ENCODE measurements at places on chromosomes 2 and 18.

GRCh38 chr2:233789554-233789953 is 11.4 kb downstream of the MROH2A start:
- no peak for DNase-seq

DNA sequence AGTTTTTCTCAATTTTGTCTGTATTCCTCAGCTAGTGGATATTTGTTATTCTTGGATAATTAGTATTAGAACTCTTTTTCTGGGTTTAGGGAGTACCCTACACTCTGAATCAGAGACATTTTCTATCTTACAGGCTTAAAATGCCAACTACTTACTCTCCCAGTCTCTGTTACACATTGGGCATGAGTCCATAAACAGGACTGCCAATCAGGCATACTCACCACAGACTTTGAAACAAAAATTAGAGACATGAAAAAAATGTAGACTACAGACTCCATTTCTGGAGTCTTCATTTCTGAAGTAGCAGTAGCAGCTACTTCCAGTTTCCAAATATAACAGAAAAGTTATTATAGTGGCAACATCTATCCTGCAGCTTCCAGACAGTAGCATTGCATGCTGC is 279.7 kb downstream of the MBD5 start:
- DNase-seq, result no peak

- no peak for DNase-seq
Measured at GRCh38 chr18:75362435-75362834, 65.1 kb downstream of the SMIM21 start.

DNA sequence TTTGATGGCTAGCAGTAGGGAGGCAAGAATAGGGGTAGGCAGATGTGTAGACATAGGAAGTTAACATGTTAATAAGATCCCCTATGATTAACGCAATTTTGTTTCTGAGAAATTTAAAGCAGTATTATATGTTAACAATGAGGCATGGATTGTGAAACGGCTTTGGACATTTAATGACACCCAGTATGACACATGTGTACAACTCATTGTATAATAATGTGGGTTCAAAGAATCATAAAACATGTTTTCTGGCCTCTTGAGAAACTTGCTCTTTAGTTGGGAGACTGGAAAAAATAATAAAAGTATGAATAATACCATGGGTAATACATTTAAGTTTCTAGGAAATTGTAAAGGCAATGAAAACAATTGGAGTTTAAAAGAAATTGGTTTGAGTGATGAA is 332.1 kb upstream of the CDH20 start:
- DNase-seq, result no peak

DNA sequence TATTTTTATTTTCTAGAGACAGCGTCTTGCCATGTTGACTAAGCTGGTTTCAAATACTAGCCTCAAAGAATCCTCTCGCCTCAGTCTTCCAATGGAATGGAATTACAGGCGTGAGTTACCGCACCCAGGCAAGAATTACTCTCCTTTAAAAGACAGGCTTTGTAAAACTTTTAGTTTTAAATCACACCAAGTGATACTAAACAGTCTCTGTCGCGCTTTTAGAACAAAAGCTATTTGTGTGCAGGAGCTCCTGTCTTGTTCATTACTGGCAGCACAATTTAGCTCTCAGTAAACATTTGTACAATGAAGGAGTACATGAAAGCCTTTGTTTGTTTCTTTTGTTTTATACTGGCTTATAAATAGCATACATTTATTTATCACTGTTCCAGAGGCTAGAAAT is 1719.2 kb upstream of the PIK3C3 start:
- no peak for DNase-seq

DNA sequence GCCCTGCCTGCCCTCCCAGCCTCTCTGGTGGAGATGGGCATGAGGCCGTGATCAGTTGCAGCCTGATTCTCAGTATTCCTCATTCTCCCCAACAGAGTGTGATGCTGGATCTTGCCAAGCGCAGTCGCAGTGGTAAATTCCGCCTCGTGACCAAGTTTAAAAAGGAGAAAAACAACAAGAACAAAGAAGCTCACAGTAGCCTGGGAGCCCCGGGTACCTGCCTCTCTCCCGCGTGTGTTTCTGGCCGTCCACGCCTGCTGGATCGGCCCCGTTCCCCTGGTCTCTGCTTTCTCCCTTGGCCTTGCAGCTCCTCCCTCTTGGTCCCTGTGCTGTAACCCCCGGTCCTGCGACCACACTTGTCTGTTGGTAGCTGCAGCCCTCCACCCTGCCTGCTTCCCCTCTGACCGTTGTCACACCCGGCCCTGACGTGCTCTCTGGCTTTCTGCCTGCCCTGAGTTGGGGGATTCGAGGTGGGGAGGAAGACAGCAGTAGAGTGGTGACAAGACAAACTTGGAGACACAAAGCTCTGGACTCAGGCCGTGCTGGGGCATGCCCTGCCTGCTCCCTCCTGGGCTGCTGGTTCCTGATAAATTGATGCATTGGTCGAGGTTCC is 99.5 kb downstream of the USP40 start:
- no peak for DNase-seq

GRCh38 chr2:232438091-232438490 is 17.9 kb upstream of the ALPI start:
- DNase-seq, result no peak

DNA sequence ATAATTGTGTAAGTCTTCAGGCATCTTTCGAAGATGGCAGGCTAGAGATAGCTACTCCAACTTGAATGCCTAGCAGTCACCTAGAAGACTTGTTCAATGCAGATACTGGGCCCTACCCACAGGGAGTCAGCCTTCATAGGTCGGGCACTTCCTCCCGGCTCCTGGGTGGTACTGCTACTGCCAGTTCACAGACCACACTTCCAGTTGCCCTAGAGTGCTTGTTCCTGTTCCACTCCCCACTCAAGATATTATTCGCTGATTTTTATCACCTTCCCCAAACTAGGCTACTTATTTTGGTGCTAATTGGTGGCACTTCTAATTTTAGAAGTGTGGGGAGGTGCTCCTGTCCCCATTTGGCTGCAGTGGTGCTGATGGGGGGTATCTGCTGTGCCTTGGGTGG is 34.2 kb downstream of the INPP4A start:
- no peak for DNase-seq

GRCh38 chr2:88556026-88556425 is 71.2 kb downstream of the EIF2AK3 start:
- DNase-seq, result no peak

GRCh38 chr2:181389524-181389923 is 67.7 kb upstream of the ITGA4 start:
- DNase-seq, result no peak

DNA sequence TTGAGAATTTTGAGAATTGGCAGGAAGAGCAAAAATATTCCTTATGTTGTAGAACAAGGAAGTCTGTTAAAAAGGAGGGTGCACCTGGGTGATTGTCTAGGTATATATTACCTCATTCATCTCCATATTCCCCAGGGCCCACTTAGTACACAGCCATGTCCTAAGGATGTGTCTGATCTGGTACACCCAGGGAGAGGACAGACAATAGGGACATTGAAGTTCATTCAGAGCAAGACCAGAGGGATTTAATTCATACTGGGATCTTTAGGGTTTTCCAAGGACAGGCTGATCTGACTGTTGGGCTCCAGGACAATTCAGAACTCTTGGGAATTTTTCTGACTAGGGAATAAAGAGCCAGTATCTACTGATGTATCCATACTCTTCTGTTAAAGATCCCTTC is 112.1 kb downstream of the PHLPP1 start:
- DNase-seq, result no peak

DNA sequence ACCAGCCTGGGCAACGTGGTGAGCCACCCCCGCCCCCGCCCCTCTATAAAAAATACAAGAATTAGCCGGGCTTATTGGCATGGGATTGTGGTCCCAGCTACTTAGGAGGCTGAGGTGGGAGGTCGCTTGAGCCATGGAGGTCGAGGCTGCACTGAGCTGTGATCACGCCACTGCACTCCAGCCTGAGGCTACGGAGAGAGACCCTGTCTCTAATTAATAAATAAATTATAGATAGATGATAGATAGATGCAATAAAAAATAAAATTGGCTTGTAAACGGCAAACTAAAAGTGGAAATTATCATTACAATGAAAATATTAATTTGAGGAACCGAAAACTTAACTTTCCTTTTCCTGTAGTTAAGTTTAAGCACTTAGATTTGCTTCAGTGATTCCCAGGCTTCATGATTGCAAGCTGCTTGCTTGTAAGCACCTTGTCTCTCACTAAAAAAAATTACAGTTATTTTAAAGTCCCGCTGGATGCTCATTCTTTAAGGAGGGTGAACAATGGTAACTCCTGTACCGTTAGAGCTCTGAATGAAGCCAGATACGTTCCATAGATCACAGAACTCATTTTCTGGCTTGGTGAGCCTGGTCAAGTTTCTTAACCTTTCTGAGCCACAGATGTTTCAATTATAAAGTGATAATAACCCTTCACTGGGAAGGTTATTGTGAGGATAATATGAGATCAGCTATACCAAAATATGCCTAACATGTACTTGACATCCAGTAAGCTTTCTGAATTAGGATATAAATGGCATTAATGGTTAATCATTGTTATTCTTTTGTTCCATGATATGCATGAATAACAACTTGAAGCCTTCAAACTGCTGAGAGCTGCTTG is 9.3 kb upstream of the NARS1 start:
- DNase-seq, result no peak

- no peak for DNase-seq
Measured at GRCh38 chr2:235698028-235698427, 204.2 kb downstream of the AGAP1 start.

DNA sequence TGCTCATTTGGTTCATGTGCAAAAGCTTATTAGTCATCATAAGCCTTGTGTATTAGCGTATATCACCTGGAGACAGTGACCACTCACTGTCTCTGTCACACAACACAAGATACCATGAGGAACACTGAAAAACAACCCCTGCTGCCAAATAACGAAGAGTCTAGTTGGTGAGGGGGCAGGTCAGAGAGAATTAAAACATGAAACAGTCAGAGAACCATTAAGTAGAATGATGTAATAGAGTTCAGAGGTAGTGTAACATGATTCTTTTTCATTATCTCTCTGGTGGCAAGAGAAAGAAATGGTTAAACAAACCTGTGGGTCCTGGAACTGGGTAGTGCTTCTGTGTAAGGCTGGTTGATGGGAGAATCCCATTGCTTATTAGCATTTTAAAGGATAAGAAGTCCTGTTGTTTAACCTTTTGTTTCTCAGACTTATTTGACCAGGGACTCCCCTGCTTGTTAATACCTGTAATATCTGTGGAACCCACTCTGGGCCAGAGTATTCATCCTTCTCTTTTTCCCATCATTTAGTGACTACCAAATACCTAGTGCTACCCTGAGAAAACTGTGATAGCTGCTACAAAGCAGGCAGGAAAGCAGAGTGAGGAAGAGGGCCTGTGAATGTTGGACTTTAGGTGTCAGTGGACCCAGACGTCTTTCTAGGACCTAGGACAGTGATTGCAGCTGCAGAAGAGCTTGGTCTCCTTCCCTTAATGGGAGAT is 38.0 kb downstream of the PTRHD1 start:
- DNase-seq, result no peak

- DNase-seq, result no peak
Measured at GRCh38 chr2:240741091-240741490, 49.4 kb downstream of the AQP12A start.

DNA sequence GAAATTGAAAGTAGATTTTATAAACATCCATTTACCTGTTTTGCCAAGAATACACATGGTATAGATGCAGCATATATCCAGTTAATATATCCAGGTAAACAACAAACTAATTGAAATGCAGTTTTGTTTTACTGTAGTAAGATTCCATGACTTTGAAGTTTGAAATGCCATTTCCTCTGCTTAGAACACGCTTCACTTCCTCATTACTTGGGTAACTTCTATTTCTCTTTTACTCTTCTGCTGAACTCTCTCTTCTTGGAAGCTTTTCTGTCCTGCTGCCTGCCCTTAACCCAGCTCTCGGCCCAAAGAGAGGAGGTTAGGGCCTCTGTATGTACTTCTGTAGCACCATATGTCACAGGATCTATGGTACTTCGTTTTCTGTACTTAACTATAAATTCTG is 14.1 kb upstream of the IL1RL2 start:
- no peak for DNase-seq

GRCh38 chr2:19225931-19226330 is 132.5 kb downstream of the OSR1 start:
- no peak for DNase-seq

GRCh38 chr2:229170916-229171315 is 100.2 kb downstream of the PID1 start:
- DNase-seq, result no peak

- no peak for DNase-seq
Measured at GRCh38 chr2:135099802-135100483, 47.9 kb downstream of the RAB3GAP1 start.

DNA sequence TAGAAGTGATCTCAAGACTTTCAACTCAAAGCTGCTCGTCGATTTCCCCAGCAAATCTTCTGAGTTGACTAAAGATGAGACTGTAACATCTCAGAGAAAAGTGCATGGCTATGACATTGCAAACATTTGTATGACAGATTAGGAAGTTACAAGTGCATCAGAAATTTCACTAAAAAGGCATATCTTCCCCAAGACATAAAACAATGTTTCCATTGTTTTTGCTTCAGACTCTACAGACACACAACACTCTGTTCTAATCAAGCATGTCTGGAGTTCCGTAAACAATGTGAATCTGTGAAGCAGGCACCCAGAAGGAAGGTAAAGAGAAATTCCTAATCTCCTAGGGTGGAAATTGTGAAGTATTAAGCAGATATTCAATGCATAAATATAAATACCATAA is 144.6 kb upstream of the LYPD1 start:
- no peak for DNase-seq

DNA sequence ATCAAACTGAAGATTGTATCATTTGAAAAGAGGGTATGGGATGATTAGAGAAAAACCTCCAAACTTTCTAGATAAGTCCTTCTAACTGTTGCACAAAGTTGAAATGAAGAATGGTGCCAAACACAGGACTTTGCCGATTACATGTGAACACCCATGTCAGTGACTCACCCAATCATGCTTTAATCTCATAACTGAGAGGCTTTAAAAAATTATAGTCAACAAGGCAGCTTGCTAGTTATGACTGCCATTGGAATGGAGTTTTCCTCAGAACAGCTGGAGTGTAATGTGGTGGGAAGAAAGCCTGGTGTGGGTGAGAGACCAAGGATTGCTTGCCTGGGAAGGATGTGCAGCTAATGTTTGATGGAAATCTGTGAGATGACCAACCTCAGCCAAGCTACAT is 98.2 kb upstream of the ALPP start:
- no peak for DNase-seq

DNA sequence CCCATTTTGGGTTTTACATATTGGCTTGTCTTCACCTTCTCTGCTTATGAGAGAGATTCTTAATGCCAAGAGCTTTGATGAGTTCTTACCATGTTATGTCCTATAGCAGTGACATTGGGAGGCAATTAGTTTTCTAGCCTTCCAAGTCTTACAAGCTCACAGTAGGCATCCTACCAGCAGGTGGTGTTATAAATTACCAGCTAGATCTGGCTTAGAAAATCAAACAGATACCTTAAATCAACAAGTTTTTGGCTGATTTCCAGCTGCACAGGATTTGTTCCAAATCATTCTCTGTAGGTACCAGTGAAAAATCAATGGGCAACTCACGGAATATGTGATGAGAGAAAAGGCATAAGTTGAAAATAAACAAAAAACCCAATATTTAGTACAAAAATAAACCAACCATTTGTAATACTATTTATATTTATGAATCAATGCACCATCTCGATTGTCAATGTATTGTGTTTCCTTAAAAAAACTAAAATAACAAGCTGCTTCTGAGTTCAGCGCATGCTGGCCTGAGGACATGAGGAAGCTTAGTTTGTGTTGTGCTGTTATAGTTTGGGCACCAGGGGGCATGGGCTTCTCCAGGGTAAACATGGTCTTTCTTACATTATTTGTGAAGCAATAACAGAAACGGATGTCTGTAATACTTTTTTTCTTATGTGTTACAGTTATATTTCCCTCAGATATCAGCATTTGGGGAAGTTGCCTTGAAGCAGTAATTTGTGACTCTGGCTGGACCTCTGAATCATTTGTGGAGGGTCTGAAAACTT is 34.1 kb upstream of the NXPH2 start:
- DNase-seq, result no peak
